ENCODE measurements at places on chromosomes 4 and X. TPM values are rescaled to one million over a fixed set of nuclear protein-coding genes. Genes with fewer than 3 reads are reported as not detected.
A peak's percentile ranks its signal among the peaks of the same experiment; 100 is the strongest.

RAB39B gene
- 0.10 TPM for total RNA-seq

- no peaks in the 10 kb centered on the region for H3K4me1 ChIP-seq
- no peak overlapping the region for H3K27ac ChIP-seq
- no peak for DNase-seq
- no peaks in the 10 kb centered on the region for H3K36me3 ChIP-seq
- H3K27me3 ChIP-seq, result no peaks in the 10 kb centered on the region
Observed at GRCh38 chr4:144649646-144650045, 3.7 kb downstream of the HHIP start.

FAAH2 gene
- total RNA-seq, result 6.1 TPM

NPY5R gene
- not detected for total RNA-seq

GRCh38 chr4:76272582-76272981 lies 21.1 kb downstream of the FAM47E start:
- no peaks in the 10 kb centered on the region for H3K4me1 ChIP-seq
- no peaks in the 10 kb centered on the region for H3K36me3 ChIP-seq
- no peak overlapping the region for H3K27ac ChIP-seq
- no peak overlapping the region for H3K4me3 ChIP-seq
- DNase-seq, result no peak

DNA sequence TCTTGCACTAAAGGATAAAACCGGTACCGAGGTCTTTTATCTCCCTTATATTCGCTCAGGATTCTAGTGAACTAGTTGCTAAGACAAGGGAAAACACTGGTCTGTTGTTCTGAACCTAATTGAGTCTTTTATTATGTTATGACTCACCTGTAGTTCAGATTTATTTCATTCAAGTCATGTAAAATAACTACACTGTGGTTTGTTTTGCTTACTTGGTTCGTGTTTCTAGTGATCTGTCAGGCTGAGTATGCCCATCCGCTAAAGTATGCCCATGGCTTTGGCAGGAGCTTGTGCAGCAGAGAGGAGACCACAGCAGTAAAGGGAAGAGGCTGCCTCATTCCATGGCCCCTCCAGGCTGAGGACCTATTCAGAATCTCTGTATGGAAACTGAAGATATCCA lies 126.1 kb downstream of the AFF1 start:
- no peak overlapping the region for H3K4me3 ChIP-seq
- H3K4me1 ChIP-seq, result peaks cover 30% of the 10 kb centered on the region
- no peaks in the 10 kb centered on the region for H3K27me3 ChIP-seq
- peak; percentile 56 for DNase-seq
- no peaks in the 10 kb centered on the region for H3K36me3 ChIP-seq
- no peak overlapping the region for H3K27ac ChIP-seq

DNA sequence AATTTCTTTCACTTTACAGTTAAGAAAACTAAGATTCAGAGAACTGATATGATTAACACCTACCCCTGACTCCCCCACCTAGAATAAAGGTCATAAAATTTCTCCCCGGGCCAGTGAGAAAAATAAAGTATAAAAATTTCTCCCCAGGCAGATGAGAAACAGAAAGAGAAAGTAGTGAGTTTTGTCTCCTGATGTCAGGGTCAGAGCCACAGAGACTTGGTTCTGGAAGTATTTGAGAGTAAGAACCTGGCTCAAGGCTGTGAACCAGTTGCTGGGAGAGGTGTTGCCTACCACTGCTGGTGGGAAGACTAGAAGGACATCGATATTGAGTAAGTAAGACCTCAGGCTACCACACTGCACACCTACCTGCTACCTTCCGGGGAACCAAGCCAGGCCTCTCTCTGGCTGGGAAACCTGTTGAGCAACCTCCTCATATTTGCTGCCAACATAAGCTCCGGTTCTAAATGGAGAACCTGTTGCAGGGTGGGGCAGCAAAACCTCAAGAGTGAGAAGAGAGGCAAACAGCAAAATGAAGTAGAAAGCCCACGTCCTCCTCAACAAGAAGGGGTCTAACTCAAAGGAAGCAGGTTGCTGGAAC lies 104.2 kb upstream of the PUDP start:
- no peaks in the 10 kb centered on the region for H3K36me3 ChIP-seq
- H3K4me1 ChIP-seq, result no peaks in the 10 kb centered on the region
- no peak for DNase-seq
- no peaks in the 10 kb centered on the region for H3K27me3 ChIP-seq
- no peak overlapping the region for H3K27ac ChIP-seq

TLR10 gene
- 0.30 TPM for total RNA-seq

DNA sequence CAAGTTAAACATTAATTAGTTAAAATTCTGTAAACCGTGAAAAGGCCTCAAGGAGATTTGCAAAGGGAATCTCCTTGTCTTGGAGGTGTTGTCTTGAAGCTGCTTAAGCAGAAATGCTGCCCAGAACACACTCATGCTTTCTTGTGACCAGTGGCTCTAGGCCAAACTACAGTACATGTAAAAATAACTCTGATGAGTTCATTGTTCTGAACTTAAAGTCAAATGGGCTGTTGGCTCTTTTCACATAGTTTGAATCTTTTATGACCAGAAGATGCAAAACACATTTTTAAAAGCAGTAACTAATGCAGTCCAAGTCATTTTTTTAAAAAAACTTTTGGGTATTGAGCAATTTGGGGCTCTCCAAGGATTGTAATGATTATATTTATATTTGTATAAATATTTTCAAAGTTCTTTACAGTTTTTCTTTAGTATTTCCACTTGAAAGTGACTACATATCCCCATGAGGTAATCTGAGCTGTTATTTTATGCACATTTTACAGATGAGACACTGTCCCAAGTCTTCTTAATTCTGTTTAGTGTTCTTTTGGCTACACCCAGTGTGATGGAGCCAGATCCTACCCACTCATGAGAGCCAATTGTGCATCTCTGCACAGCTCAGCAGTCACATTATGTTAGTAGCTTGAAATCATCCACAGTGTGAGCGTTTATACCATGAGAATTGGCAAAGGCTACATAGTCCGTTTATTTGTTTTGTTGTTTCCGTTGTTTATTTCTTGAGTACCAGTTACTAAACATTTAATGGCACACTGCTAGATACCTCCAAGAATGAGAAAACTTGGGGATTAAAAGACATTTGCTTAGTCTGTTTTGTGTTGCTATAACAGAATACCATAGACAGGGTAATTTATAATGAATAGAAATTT lies 112.8 kb upstream of the ATXN3L start:
- H3K27me3 ChIP-seq, result no peaks in the 10 kb centered on the region
- peaks cover 11% of the 10 kb centered on the region for H3K4me1 ChIP-seq
- H3K27ac ChIP-seq, result no peak overlapping the region
- no peak overlapping the region for H3K4me3 ChIP-seq
- DNase-seq, result no peak
- H3K36me3 ChIP-seq, result no peaks in the 10 kb centered on the region

- no peaks in the 10 kb centered on the region for H3K27me3 ChIP-seq
- no peak overlapping the region for H3K4me3 ChIP-seq
Observed at GRCh38 chr4:48649505-48649904, 130.6 kb downstream of the FRYL start.

DNA sequence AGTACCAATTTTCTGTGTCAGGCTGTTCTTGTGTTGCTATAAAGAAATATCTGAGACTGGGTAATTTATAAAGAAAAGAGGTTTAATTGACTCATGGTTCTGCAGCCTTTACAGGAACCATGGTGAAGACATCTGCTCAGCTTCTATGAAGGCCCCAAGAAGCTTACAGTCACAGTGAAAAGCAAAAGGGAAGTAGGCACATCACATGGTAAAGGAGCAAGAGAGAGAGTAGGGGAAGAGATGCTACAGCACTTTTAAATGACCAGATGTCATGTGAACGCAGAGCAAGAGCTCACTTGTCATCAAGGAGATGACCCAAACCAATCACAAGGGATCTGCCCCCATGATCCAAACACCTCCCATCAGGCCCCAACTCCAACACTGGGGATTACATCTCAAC lies 174.3 kb downstream of the ATP10D start:
- no peak for DNase-seq
- H3K4me1 ChIP-seq, result no peaks in the 10 kb centered on the region
- no peak overlapping the region for H3K4me3 ChIP-seq
- H3K27me3 ChIP-seq, result no peaks in the 10 kb centered on the region
- no peak overlapping the region for H3K27ac ChIP-seq

CTAG2 gene
- not detected for total RNA-seq

DNA sequence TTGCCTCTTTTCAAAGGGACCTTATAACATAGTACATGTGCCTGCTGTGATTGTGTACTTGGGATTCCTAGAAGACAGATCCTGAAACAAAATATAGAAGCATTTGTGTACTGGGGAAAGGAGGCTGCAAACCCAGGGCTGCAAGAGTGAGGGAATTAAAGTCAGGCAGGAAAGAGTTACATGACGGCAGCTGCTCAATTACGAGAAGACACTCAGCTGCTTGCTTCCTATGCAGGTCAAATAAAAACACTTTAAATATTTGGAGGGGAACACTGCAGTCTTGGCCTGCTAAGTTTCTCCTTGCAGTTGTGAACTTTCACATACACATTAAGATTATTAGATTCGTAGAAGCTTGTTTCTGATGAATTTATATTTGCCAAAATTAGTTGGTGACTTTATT lies 191.9 kb upstream of the CXCL13 start:
- H3K27ac ChIP-seq, result no peak overlapping the region
- H3K27me3 ChIP-seq, result peaks cover 53% of the 10 kb centered on the region
- H3K4me3 ChIP-seq, result no peak overlapping the region
- no peaks in the 10 kb centered on the region for H3K36me3 ChIP-seq

- H3K4me1 ChIP-seq, result no peaks in the 10 kb centered on the region
- H3K27ac ChIP-seq, result no peak overlapping the region
- no peak overlapping the region for H3K4me3 ChIP-seq
- DNase-seq, result no peak
Observed at GRCh38 chr4:181213551-181213950, 1029.7 kb upstream of the TENM3 start.

DNA sequence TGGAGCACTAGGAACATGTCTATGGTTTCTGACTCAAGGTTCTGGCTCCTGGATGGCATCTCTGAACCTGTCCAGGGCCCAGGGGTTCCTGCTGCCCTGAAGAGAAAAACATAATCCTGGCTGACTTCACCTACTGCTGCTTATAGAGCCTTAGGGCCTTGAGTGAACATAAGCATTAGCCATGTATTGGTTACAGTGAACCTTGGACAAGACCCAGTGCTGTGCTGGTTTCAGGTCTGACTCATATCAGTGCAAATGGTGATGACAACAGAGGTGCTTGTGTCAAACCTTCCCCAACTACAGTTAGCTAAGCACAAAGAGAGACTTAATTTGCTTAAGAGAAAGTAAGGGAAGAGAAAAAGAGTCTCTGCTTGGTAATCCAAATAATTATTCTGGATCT lies 1047.2 kb downstream of the GLUD2 start:
- no peak overlapping the region for H3K4me3 ChIP-seq
- H3K4me1 ChIP-seq, result no peaks in the 10 kb centered on the region
- H3K27me3 ChIP-seq, result no peaks in the 10 kb centered on the region
- DNase-seq, result no peak
- H3K27ac ChIP-seq, result no peak overlapping the region

GRCh38 chrX:129230850-129231512 lies 292.3 kb downstream of the SMARCA1 start:
- H3K27me3 ChIP-seq, result no peaks in the 10 kb centered on the region
- H3K4me1 ChIP-seq, result no peaks in the 10 kb centered on the region
- no peak overlapping the region for H3K27ac ChIP-seq

ASMT gene
- not detected for total RNA-seq

CPZ gene
- total RNA-seq, result not detected

DNA sequence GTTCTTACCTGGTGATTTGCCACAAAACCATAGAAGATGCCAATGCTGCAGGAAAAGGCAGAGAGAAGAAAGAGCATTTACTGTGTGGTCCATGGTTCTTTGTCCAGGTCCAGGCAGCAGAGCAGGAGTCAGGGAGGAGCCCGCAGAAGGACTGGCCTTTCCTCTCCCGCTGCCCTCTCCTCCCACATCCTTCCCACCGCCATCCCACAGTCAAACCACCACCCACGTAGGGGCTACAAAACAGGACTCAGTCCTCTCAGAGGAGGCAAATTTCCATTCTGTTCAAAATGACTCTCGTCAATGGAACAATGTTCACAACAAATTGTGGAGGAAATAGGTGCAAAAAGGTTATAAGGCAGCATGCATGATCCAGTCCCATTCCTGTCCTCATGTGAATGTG lies 58.6 kb downstream of the PROM1 start:
- DNase-seq, result no peak
- H3K27ac ChIP-seq, result no peak overlapping the region
- H3K27me3 ChIP-seq, result no peaks in the 10 kb centered on the region
- no peak overlapping the region for H3K4me3 ChIP-seq
- H3K4me1 ChIP-seq, result no peaks in the 10 kb centered on the region

- no peaks in the 10 kb centered on the region for H3K27me3 ChIP-seq
- no peak overlapping the region for H3K27ac ChIP-seq
- no peaks in the 10 kb centered on the region for H3K4me1 ChIP-seq
- no peak for DNase-seq
- H3K36me3 ChIP-seq, result no peaks in the 10 kb centered on the region
Observed at GRCh38 chr4:45036677-45037076, 310.3 kb upstream of the GNPDA2 start.

CACNA1F gene
- not detected for total RNA-seq

- no peaks in the 10 kb centered on the region for H3K27me3 ChIP-seq
- no peak overlapping the region for H3K27ac ChIP-seq
- H3K4me3 ChIP-seq, result no peak overlapping the region
- no peaks in the 10 kb centered on the region for H3K36me3 ChIP-seq
Observed at GRCh38 chr4:107442538-107443111, 277.4 kb downstream of the PAPSS1 start.

- no peak for DNase-seq
- no peak overlapping the region for H3K27ac ChIP-seq
- peaks cover 28% of the 10 kb centered on the region for H3K27me3 ChIP-seq
- no peak overlapping the region for H3K4me3 ChIP-seq
- H3K4me1 ChIP-seq, result no peaks in the 10 kb centered on the region
- no peaks in the 10 kb centered on the region for H3K36me3 ChIP-seq
Observed at GRCh38 chr4:16334601-16335000, 108.3 kb upstream of the TAPT1 start.

DNA sequence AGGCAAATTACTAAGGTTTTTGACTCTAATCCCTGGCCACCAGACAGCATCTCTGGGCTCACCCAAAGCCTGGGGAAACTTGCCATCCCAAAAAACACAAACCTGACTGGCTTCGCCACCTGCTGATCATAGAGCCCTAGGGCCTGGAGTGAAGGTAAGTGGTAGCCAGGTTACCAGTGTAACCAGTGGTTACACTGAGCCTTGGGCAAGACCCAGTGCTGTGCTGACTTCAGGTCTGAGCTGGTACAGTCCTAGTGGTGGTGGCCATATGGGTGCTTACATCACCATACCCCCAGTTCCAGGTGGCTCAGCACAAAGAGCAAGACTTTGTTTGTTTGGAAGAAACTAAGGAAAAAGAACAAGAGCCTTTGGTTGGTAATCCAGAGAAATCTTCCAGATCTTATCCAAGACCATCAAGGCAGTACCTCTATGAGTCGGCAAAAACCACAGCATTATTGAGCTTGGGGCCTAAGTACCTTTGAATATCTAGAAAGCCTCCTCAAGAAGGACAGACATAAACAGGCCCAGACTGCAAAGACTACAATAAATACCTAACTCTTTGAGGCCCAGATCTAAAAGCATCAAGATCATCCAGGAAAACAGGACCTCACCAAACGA lies 13.7 kb downstream of the MED14 start:
- no peaks in the 10 kb centered on the region for H3K4me1 ChIP-seq
- no peak for DNase-seq
- H3K27me3 ChIP-seq, result no peaks in the 10 kb centered on the region

Data from HCT116 (cell line).